Stimulated activated CD4-positive, alpha-beta T cell treated with anti-CD3 and anti-CD28 coated beads, TNF-alpha, amount 100 ng/mL, for 48 hours (primary cell): ENCODE measurements at places on chromosomes 2 and 18.

- DNase-seq = no peak
Measured at GRCh38 chr2:173806761-173807160, 158.4 kb downstream of the SP3 start.

DNA sequence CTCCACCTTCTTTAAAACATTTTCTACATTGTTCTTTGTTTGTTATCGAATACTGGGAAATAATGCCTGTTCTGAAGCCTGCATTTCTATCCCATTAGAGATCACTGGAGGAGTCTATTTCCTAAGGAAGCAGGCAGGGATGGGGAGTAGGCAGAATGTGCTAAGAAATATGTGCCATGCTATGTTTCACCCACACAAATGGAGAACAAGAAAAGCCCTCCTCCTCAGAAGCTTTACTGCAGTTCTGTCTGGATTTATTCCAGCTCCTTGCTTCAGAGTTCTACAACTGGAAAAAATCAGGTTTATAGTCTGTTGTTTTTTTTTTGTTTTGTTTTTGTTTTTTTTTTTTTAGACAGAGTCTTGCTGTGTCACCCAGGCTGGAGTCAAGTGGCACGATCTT lies 825.1 kb downstream of the SLC4A3 start:
- DNase-seq = no peak

DNA sequence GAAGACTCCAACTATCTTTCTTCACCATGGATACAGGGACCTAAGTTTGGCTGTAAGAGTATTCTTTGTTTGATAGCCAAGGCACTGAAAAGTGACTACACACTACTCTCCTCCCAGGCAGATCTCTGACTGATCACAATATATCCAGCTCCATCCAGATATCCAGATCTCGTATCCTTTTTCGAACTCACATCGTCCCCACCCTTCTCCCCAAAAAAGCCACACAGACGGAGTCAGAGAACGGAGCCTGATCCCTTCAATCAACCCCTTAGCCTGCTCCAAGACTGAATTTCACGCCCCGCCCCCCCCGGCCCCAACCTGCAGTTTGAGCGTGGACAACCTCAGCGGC lies 533 bp downstream of the DHX57 start:
- DNase-seq = no peak

- DNase-seq = no peak
Measured at GRCh38 chr2:8590938-8591337, 90.9 kb upstream of the ID2 start.

DNA sequence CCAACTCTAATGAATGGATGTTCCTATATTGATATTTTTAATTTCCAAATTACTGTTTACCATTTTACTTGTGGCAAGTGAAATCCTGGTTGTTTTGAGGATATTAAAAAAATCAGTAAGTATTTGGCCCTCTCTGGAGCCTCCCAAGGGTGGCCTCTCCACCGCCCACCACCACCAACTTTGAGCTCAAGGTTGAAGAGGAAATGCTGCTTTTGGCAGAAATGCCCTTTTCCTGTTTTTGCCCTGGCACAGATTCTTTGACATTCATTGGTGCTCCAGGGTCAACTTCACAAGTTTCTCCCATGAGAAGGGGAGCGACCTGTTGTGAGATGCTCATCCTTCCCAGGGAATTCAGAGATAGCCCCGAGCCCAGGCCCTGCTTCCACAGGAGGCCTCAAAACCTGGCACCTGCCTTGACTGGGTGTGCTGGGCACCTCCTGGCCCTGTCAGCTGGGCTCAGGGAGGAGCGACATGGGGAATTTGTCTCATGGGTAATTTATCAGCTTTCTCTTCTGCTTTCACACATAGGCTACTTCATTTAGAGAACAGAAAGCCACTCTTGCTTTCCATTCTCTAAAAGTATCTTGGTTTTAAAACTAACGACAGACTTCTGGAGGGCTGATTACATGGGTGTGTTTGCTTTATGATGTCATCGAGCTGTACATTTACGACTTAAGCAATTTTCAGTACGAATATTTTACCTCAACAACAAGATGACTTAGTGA lies 6.9 kb downstream of the CD8A start:
- no peak for DNase-seq

GRCh38 chr2:9244985-9245544 lies 38.5 kb downstream of the ASAP2 start:
- DNase-seq = no peak

DNA sequence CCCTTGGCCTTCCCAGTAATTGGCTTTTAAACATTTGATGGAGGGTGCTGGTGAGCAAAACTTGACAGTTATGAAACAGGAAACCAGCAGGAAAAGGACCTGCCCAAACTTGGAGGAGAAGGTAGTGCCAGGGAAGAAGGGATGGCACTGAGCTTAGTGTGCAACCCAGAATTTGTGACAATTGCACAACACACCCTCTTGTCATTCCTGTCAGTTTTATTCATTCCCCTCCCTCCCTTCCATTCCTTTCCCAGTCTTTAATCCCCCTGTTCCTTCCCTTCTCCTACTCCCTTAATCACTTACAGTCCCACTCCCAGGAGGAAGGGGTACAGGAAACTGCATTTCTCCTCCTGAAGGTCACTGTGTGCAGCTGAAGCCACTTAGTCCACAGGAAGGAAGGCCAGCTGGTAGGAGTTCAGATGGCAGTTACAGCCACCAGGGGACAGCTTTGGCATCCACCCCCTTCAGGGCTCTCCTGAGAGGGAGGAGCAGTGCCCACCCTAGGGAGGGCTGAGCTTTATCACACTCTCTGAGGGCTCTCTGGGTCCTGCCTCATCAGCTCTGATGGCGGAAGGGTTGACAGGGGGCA lies 24.0 kb upstream of the SIGLEC15 start:
- DNase-seq = no peak

DNA sequence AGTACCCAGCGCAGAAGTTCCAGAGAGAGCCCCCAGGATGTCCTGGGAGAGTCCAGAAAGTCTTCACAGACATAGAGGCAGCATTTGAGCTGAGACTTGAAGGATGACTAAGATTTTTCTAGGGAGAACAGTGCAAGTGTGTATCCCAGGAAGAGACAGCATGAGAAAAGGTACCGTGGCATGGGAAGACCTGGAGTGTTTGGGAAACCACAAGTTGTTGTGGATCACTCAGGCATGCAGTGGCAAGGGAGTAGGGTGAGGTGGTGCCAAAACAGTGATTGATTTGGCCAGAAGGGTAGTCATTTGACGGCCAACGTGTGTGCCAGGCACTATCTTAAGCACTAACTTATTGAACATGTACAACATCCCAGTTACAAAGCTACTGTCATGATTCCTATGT lies 24.5 kb upstream of the KCNK3 start:
- no peak for DNase-seq

- no peak for DNase-seq
Measured at GRCh38 chr2:46695283-46695682, 215.9 kb downstream of the TMEM247 start.

GRCh38 chr2:27545348-27546141 lies 37.3 kb upstream of the ZNF512 start:
- no peak for DNase-seq

GRCh38 chr2:230893841-230894781 lies 29.4 kb downstream of the ITM2C start:
- no peak for DNase-seq

DNA sequence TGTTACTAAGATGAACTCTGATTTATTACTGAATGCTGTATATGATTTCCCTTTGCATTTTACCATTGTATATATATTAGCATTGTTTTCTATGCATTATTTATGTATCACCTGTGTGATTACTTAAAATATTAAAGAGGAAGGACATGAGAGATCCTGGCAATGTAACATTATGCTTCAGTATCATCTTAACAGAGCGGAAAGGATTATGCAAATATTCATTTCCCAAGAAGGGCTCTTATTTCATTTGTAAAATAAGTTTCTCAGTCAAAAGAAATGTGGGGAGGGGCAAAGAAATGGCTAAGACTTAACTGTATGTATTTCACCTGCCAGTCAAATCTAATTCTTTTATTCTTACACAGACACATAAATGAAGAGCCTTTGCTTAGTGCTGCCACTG lies 654.2 kb upstream of the PKDCC start:
- DNase-seq = no peak

DNA sequence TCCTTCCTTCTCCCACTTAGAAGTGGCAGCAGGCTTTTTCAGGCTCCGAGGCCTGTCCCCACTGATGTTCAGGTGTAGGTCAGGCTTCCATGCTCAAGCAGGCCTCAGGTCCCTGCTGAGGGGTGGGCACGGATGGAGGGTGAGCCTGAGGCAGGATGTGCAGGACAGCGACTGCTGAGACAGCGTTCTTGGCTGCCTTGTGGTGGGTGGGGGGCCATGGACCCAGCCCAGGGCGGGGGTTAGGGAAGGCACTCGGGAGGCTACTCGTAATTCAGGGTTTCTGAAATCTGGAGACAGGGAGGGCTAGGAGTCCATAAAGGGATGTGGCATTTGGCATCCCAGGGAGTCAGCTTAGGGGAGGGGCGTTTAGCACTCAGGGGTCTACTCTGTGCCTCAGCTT lies 30.3 kb downstream of the COLEC11 start:
- DNase-seq = no peak

DNA sequence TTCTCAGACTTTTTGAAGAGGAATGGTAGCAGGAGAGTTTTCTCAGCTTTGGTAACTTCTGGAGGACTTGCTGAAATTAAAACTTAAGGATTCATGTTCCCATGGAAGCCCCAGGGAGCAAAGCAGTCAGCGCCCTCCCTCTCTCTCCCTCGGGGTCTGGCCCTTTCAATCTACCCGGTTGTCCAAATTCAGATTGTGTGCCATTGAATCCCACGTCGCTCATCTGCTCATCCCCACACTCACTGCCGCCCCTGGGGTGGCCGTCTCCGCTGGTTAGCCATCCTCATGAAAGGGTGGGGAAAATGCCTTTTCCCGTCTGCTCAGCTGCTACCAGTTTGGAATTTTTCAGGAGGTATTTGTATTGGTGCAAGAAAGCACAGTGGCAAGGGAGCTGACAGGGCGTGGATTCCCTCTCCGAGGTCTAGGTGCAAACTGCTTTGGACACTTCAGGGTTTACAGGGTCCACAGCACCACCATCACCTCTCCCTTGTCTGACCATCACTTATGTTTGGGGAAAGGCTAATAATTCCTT lies 27.1 kb downstream of the MCFD2 start:
- no peak for DNase-seq

DNA sequence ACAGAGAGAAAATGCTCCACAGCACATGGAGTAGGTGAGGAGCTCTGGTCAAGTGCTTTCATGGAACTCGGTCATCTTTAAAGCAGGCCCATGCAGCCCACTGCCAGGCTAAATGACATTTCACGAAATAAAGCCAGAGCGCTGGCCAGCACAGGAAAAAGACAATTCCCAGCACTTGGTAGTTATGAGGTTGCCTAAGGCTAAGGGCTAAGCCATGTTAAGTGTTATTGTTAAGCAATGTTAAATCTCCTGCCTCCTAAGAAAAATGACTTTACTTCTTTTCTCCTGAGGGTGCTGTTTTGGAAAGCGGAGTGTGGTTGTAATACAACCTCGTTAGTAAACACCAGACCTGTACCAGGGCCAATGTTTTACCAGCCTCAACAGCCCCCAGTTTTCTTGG lies 125.9 kb upstream of the NRP2 start:
- DNase-seq = no peak

GRCh38 chr18:37543321-37543720 lies 22.3 kb downstream of the CELF4 start:
- DNase-seq = no peak

GRCh38 chr2:4047961-4048891 lies 344.9 kb downstream of the DCDC2C start:
- no peak for DNase-seq

DNA sequence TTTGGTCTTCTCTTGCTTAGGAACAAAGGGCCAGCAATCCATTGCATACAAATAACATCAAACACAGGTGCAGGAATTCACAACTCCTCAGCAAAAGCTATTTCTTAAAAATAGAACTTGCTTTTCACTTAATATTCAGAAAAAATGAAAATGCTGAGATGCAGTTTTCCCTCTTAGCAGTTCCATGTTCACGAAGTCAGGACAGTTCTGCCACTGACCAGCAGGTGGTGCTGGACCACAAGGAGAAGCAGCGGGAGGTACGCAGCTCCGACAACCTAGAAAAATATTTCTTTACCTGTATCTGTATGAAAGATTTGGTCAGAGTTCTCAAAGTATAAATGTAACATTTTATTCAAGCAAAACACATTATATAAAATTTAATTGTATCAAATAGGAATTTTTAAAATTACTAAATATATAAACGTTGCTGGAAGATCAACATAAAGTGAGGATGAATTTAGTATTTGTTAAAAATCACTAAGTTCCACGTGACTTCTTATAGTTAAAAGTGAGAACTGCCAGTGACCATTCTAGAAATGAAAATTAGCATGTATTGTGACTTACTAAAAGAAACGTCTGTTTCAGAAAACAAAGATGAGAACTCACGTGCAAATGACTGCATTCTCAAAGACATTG lies 48.8 kb downstream of the ADNP2 start:
- peak; percentile 58 for DNase-seq

DNA sequence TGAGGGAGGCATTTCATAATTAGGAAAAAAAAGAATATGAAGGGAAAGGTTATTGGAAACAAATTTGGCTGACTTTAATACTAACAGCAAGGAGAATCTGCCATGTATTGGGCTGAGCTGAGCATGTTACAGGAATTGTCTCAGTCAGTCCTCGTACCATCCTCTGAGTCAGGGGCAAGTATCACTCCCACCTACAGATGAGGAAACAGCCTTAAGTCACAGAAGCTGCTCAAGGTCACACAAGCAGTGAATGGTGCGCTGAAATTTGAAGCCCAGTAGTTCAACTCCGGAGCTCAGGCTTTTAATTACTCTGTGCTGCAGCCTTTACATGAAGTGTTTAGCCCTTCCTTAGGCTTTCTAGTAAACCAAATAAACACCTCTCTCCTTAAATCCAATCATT lies 17.3 kb downstream of the PROKR1 start:
- no peak for DNase-seq

- DNase-seq = no peak
Measured at GRCh38 chr18:71942433-71942832, 601.7 kb downstream of the CBLN2 start.

DNA sequence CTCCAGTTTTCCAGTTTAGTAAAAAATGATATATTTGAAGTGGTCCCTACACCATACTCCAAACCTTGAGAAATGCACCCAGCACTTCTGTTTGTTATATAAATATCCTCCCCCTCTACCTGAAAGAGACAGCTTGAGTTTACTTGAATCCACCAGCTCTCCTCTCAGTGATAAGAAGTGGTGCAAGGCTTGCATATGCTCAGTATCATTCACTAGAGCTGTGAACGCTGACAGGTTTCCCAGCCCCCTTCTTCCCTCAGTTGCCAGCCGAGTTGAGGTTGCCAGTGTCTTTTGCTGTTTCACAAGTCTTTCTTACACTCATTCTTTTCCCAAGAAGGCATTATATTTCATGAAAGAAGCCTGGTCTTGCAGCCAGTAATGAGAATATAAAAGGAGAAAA lies 880.0 kb downstream of the LRRTM4 start:
- no peak for DNase-seq

GRCh38 chr2:17717666-17718065 lies 35.9 kb downstream of the SMC6 start:
- DNase-seq = no peak

- DNase-seq = no peak
Measured at GRCh38 chr2:226050822-226051221, 651.3 kb downstream of the NYAP2 start.

- no peak for DNase-seq
Measured at GRCh38 chr2:213934560-213934959, 476.3 kb upstream of the VWC2L start.

GRCh38 chr18:7224198-7224597 lies 6.7 kb upstream of the LRRC30 start:
- DNase-seq = no peak
